PC-3 (cell line): ENCODE measurements at places on chromosomes 2 and 18.
A peak's percentile ranks its signal among the peaks of the same experiment; 100 is the strongest.

- DNase-seq: no peak
These were observed 75.3 kb upstream of the PPP1CB start for GRCh38 chr2:28676152-28676835.

DNA sequence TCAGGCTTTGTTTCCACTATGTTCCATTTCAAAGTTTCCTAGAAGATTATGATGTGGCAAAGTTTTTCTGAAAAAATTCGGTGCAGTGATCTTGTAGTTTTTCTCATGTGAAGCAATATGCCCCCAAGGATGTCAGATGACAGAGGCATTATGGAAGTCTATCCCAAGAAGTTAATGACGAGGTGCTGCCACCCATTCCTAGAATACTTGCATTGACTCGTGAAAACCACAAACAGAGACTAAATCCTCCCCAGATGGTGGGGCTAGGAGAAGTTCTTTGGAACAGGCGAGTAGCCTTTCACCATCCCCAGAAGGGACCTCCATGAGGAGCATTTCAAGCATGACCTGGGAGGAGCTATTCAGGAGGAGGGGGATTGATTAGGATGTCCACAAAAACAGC lies 40.2 kb upstream of the COPS8 start:
- DNase-seq: no peak

- peak; percentile 47 for DNase-seq
These were observed 46.8 kb upstream of the RIOK3 start for GRCh38 chr18:23406271-23406787.

GRCh38 chr2:18123577-18123976 lies 245.1 kb downstream of the KCNS3 start:
- no peak for DNase-seq

- no peak for DNase-seq
These were observed 616.7 kb downstream of the GALR1 start for GRCh38 chr18:77866351-77866750.

GRCh38 chr2:224401641-224402342 lies at the start of gene FAM124B:
Gene FAM124B (minus strand): TSS chr2:224402107. CDS start chr2:224401768, 339 bp downstream.
- DNase-seq: no peak
